NCI-H226 (cell line): ENCODE measurements at places on chromosomes 13 and 19.

DNA sequence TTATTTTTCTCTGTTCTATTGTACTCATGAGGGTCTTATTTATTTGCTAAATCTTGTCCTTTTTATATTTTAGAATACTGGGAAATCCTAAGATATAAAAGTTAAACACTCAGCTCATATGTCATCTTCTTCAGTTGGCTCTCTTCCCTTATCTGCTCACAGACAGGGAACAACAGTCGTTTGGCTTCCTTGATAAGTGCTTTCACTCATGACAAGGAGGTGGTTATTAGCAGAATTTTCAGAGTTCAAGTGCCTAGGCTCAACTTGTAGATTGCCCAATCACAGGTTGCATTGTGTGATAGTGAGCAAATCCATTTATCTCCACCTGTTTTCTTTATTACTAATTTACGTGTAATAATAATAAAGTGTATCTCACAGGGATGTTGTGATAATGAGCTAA is 620.3 kb upstream of the PCDH20 start:
- no peak for DNase-seq

DNA sequence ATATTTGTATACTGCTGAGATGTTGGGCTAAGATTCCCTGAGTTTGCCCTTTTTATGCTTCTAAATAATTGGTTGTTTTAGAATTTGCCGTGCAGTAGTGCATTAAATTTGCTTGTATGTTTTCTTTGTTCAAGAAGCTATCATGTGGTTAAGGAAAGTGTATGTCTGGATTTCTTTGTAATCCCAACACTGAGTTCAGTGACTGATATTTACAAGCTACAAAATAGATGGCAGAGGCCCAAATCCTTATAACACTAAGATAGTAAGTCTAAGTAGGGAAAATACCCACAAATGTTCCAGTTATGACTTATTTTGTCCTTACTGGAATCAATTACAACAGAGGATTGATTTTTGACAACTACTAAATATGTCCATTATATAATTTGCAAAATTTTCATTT is 435.0 kb upstream of the KLF12 start:
- no peak for DNase-seq

- no peak for DNase-seq
Measured at GRCh38 chr19:18023622-18024251, 15.8 kb downstream of the ARRDC2 start.

DNA sequence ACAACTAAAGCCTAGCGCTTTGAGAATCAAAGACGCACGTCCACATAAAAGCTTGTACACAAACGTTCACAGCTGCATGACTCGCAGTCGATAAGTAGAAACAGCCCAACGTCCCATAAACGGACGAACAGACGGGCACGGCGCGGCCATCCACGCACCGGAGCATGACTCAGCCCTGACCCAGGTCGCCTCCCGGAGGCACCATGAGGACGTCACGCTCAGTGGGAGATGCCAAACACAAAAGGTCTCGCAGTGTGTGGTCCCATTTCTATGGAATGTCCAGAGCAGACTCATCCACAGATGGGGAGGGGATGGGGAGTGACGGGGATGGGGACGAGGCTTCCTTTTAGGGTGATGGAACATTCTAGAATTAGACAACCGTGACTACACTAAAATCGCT is 9.4 kb downstream of the POLRMT start:
- DNase-seq, result no peak

GRCh38 chr13:100149389-100149788 is 60.5 kb downstream of the PCCA start:
- DNase-seq, result no peak

- DNase-seq, result no peak
Measured at GRCh38 chr13:33870046-33870668, 52.2 kb downstream of the RFC3 start.

- no peak for DNase-seq
Measured at GRCh38 chr13:48829536-48829935, 146.2 kb upstream of the FNDC3A start.

GRCh38 chr19:2270157-2270422 is 11.9 kb downstream of the PEAK3 start:
- DNase-seq, result no peak

DNA sequence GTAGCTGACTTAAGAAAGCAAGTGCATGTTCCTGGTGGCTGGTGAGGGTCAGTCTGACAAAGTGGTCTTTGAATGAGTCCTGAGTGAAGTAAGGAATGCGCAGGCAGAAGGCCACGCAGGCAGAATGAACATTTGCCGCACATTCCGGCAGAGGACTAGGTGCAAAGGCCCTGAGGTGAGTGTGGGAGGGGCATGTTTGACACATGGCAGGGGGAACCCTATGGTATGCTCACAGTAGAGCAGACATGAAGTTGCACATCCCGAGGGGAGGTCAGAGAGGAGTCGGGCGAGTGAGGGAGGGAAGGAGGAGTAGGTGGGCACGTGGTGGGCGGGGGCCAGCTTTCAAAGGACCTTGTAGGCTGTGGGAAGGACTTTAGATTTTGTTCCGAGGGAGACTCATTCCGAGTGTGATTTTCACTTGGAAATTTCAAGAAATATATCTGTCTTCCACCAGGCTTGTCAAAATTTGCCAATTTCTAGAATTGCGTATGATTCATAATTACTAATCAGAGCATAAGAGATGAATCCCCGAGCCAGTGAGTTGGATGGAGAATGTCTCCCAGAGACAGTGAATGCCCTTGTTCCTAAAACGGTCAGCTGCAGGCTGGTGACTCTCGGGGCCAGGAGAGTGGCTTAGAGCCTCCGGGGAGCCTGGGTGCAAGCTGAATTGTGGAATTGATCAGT is 40.3 kb downstream of the ERICH6B start:
- no peak for DNase-seq

GRCh38 chr13:99747403-99747710 is 224.2 kb downstream of the ZIC5 start:
- DNase-seq, result no peak
